Activated CD4-positive, alpha-beta T cell treated with anti-CD3 and anti-CD28 coated beads for 24 hours (primary cell): ENCODE measurements at places on chromosomes 12 and 14.

GRCh38 chr14:103277931-103278330 lies 56.1 kb upstream of the EIF5 start:
- no peak for DNase-seq

- DNase-seq: no peak
Measured at GRCh38 chr14:69005432-69006148, 26.5 kb upstream of the ACTN1 start.

GRCh38 chr12:1013618-1014489 lies 22.8 kb downstream of the ERC1 start:
- DNase-seq: no peak

- no peak for DNase-seq
Measured at GRCh38 chr14:51333901-51334521, 94.0 kb downstream of the TMX1 start.

DNA sequence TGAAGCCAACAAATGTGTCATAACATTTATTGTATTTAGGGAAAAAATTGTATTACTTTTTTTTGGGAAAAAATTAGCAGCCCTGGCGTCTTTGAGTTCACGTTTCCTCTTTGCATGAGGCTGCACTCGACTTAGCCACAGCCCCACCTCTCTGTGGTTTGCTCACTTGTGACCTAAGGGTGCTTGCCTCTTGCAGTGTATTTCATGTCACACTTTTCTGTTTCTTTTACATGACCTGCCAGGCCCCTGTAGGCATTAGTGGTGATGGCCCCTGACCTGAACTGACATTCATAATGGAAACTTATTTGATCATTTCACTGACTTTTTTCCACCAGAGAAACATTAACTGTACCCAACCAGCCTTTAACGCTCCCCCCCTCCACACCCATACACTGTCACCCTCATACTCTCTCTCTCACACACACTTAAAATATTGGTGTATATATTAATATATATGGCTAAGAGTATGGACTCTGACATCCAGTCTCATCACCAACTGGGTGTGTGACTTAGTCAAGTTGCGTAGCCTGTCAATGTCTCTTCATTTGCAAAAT lies 122.9 kb downstream of the PRKCH start:
- DNase-seq: peak; percentile 25

DNA sequence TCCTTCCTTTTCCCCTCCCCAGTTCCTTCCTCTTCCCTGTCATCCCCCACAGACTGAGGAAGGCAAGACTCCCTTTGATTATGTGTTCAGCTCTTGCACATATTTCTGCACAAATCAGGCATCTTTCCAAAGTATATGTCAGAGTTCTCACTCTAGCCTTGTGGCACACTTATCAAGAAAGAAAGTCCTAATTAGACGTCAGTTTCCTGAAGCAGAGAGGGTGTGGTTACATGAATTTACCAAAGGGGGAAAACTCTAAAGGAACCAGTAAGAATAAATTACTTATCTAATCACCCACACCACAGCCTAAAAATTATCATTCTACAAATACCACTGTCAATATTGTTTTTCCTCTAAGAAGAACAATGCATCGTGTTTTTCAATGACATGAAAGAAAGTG lies 120.7 kb upstream of the GRIP1 start:
- DNase-seq: no peak

GRCh38 chr14:90396341-90397339 lies at the start of gene CALM1:
TSS of gene CALM1 (plus strand) at chr14:90397029. CDS start at chr14:90397231, 202 bp downstream.
- peak; percentile 93 for DNase-seq

DNA sequence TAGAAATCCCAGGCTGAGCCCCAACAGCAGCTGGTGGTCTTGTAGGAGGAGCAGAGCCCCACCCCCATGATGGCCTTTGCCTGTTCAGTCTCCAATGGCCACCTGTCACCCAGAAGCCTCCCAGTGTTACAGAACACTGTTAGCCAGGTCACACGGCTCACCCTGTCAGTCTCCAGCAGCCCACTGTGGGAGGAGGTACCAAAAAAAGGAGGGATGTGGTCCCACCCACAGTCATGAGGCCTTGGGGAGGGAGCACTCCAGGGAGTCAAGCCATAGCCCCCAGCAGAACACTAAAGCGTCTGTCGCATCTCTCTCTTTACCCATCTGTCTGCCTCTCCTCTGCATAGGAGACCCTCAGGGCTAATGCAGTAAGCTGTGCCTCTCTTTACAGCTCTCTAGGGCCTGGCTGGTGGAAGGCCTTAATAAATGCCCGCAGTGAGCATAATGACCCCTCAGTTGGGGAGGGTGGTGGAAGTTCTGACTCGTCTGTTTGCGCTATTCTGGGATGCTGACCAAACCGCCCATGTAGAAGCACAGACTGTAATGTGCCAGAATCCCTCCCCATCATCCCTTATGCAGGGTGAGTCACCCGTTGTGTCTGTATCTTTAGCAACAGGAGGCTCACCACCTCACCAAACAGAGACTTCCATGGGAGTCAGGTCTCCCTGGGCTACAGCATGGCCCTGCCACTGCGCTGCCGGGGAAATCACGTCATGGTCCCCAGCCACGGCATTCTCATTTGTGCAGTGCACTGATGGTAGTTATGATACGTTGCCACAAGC lies 14.6 kb downstream of the C14orf132 start:
- DNase-seq: no peak

DNA sequence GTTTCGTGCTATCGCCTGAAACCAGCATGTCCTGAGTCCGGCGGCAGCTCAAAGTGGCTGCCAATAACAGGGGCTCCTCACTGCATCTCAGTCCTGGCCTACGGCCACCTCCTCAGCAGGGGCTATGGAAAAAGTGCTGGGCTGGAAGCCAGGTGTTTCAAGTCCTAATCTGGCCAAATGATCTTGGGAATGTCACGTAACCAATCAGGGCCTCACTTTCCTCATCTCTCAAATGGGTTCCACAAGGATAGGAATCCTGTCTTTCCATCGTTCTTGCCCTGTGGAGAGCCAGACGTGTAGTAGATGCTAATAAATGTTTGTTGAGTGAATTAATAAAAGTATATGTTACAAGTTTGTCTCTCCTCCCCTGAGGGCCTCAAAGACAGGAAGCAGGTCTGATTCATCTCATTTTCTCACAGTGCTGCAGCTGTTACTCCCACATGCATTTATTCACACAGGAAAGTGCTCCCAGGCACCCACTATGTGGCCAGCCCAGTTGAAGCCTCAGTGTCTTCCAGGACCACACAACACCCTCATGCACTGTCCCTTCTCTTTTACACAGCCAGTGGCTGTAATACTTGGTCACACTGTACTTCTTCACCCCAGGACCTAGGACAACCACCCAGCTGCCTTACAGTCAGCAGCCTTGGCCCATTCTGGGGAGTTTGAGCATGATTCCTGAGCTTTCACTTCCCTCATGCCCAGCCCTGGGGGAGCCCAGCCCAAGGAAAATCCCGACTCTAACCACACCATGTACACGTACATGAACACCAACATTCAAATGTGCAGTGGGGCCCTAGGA lies 5.0 kb downstream of the CMKLR1 start:
- DNase-seq: no peak

GRCh38 chr12:114812858-114813761 lies 129.1 kb upstream of the TBX3 start:
- no peak for DNase-seq

DNA sequence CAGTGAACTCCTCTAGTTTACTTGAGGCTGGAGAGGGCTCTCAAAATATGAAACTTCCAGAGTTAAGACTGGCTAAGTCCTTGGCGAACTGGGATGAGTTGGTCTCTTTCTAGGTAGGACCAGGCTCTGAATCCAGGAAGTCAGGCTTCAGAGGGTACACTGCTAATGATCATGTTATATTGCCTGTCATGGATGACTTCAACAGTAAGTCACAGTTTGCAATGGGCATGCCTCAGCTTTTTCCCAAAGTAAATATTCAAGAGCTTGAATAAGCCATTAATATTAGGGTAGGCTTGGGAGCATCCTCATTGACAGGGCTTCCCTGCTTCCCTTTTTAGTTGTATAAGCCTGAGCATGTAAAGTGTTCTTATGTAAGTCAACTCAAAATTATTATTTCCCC lies 61.7 kb upstream of the PTHLH start:
- DNase-seq: no peak

DNA sequence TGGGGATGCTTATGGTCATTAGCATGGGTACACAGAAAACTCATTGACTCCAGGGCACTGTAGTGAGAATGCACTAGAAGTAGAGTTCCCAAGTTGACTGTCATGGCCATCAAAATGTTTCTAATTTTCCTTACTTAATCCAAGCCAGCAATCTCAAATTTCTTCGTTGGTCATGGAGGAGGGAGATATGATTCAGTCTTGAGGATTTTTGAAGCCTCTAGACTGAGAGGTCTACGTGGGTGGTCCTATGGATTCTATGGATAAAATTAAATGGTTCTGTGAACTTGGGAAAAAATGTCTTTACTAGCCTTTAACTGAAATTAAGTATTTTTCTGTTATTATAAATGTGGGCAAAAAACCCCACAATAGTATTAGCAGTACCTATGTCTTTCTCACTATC lies 508.5 kb downstream of the FUT8 start:
- no peak for DNase-seq

DNA sequence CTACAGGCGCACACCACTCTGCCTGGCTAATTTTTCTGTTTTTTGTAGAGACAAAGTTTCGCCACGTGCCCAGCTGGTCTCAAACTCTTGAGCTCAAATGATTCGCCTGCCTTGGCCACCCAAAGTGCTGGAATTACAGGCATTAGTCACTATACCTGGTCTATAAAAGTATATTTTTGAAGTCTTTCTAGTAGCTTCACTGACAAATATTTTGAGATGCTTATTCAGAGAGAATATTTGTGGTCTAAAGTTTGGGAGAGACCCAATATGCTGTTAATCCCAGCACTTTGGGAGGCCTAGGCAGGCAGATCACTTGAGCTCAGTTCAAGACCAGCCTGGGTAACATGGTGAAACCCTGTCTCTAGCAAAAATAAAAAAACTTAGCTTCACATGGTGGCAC lies 22.0 kb upstream of the PPP1R12A start:
- no peak for DNase-seq

GRCh38 chr14:56821805-56822610 lies 11.7 kb upstream of the OTX2 start:
- DNase-seq: no peak

DNA sequence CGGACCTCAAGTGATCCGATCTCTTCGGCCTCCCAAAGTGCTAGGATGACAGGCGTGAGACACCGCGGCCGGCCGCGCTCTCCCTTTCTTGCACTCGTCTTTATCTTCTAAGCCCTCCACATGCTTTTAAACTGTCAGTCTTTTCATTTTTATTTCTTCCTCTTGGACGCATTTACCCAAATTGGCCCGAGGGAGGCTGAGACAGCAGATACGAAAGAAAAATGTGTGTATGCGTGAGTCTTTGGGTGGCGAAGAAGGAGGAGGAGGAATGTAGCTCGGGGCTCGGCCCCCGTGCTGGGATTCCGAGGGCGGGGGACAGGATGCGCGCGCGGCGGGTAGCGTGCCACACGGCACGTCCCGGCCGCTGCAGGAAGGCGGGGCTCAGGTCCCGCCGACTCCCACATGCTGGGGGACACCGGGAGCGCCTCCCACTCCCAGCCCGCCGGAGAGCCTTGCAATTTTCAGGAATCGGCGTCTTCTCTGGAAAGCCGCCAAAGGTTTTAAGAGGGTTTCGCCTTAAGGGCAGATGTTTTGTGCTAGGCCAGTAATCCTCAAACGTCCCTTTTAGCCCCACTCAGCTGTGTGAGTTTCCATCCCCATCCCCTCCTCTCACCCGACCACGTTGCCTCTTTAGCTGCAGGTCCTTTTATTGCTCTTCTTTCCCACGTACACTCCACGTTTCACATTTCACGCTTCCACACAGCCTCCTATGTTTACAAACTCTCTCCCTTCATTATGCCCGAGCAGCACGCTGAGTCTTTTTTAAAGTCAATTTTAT lies 34.7 kb upstream of the SLC2A3 start:
- peak; percentile 90 for DNase-seq

DNA sequence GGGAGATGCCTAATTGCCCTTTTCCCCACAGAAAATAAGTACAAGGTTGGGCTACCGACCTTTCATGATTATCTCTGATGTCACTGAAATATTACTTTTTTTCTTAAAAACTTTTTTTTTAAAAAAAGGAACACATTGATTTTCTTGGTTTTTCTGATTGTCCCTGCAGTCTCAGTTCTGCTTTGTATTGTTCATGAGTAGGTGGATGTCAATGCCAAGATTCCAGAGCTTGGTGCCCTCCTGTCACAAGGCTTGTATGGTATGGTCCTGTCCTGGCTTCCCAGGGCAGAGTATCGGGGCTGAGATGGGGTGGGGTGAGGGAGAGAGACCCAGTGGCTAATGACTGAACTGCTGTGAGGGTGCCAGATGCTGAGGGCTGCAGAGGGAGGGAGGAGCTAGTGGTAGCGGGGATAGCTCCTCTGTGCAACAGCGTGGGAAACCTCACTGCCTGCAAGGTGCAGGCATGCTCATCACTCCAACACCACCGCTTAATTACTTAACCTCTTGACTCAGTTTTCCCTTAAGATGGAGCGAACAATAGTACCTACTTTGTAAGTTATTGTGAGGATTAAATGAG lies 4.4 kb upstream of the CTDSP2 start:
- no peak for DNase-seq

- DNase-seq: no peak
Measured at GRCh38 chr14:21654215-21654614, 580 bp downstream of the OR4E2 start.

DNA sequence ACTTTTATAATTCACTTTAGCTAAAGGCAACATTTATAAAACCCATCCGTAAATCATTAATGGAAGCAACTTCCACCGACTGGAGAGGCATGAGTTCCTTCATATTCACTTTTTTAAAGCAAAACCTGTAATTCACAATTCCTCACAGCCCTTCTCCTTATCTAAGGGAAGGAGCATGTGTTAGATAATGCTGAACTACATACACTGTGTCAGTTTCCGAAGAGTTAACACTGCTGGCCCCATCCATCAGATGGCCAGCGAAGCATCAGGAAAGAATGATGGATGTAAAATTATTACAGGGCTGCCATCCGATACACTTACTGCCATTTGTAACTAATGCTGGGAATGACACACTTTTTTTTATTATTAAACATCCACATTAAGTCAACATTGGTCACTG lies 392.8 kb downstream of the SOX5 start:
- no peak for DNase-seq

DNA sequence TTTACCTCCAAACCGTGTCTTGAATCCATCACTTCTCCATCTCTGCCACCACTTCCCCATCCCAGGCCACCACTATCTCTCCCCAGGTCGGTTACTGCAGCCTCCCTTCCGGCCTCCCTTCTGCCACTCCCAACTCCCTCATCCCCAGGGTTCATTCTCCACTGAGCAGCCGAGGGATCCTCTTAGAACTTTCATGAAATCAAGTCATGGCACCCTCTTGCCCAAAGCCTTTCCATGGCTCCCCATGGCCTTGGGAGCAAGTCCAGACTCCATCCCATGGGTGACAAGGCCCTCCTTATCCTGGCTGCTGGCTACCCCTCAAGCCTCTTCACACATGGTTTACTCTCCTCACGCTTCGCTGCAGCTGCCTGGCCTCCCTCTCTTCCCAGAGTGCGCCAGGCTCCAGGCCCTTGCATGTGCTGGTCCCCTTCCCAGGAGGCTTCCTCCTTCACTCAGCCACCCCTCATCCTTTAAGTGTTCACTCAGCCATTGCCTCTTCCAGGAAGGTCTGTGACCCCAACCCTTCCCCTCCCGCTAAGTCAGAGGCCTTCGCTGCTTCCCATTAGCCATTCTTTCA lies 17.9 kb upstream of the SH2B3 start:
- DNase-seq: no peak

GRCh38 chr12:47360093-47360480 lies 280.3 kb upstream of the AMIGO2 start:
- DNase-seq: no peak
